Islet precursor cell (in vitro differentiated cells): ENCODE measurements at places on chromosomes 6 and 20.

- DNase-seq = no peak
These were observed 159.6 kb upstream of the FLRT3 start for GRCh38 chr20:14497004-14497403.

- DNase-seq = no peak
These were observed 376.9 kb downstream of the RNGTT start for GRCh38 chr6:88586371-88587149.

DNA sequence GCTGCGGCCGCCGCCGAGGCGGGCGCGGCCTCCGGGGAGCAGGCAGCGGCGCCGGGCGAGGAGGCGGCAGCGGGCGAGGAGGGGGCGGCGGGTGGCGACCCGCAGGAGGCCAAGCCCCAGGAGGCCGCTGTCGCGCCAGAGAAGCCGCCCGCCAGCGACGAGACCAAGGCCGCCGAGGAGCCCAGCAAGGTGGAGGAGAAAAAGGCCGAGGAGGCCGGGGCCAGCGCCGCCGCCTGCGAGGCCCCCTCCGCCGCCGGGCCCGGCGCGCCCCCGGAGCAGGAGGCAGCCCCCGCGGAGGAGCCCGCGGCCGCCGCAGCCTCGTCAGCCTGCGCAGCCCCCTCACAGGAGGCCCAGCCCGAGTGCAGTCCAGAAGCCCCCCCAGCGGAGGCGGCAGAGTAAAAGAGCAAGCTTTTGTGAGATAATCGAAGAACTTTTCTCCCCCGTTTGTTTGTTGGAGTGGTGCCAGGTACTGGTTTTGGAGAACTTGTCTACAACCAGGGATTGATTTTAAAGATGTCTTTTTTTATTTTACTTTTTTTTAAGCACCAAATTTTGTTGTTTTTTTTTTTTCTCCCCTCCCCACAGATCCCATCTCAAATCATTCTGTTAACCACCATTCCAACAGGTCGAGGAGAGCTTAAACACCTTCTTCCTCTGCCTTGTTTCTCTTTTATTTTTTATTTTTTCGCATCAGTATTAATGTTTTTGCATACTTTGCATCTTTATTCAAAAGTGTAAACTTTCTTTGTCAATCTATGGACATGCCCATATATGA is 3.2 kb downstream of the MARCKS start:
- no peak for DNase-seq

DNA sequence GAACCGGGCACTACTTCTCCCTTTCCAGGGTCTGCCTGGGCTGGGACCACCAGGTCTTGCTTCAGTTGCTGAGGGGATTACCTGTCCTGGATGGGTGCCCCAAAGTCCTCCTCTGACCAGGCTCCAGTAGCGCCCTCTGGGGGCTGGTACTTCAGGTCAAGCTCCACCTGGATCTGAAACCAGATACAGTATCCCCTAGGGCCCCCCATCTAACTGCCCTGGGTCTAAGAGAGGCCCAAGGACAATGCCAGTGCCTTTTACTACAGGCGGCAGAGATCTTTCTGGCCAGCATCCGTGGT is 11.2 kb upstream of the SPAG4 start:
- DNase-seq = peak; percentile 56

DNA sequence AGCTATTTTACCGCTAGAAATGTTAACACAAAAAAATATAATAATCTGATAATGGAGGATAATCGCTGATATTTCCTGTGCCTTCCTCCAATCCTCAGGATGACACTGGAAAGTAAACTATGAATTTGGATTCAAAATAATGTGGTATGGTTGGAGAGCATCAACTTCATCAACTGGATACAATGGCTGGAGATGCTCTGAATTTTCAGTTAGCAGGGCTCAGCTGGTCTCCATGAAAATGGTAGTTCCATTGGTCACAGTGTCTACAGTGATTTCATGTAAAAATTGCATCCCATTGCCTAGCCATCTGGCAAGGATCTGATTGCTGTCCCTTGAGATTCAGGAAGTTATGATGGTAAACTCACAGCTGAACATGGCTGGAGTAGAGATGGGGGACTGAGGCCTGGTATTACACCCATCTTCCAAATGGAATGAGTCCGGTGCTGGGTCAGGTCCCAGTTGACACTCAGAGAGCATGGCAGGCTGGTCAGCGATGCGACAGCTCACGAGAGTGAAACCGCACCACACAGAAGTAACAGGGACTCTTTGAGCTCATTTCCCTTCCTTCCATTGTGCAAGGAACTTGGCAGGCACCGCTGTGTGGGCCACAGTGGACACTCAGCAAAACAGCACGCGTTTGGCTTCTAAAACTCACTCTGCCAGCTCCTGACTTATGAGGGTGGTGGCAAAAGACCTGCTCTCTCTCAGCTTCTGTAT is 142.4 kb upstream of the TNFAIP3 start:
- no peak for DNase-seq

- DNase-seq = peak; percentile 86
These were observed 322.2 kb downstream of the PLCB1 start for GRCh38 chr20:8454137-8454712.

- no peak for DNase-seq
These were observed 35.8 kb downstream of the ZBTB46 start for GRCh38 chr20:63795178-63795830.
